ENCODE measurements at places on chromosomes 3 and 15.

DNA sequence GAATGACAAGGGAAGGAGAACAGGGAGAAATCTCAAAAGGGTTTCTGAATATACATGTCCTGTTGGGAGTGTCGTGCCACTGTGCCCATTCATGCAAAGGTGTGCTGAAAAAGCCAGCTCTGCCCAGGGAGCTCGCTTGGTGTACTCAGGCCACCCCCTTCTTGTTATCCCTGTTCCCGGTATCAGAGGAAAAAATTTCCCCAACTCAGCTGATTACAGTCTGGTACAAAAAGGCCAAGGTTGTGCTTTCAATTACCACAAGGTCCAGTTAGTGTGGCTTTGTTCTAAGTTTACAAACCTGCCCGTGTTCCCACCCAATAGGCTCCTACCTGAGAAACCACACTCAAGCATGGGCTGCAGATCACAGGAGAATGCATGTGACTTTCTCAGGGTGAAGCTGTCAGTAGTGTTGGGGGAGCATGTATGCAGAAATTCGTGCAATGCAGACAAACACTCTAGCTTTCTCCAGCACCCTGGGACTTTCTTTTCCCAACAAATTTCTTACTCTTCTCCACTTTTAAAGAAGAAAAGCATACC lies 648.5 kb downstream of the NR2F2 start:
- DNase-seq: no peak

DNA sequence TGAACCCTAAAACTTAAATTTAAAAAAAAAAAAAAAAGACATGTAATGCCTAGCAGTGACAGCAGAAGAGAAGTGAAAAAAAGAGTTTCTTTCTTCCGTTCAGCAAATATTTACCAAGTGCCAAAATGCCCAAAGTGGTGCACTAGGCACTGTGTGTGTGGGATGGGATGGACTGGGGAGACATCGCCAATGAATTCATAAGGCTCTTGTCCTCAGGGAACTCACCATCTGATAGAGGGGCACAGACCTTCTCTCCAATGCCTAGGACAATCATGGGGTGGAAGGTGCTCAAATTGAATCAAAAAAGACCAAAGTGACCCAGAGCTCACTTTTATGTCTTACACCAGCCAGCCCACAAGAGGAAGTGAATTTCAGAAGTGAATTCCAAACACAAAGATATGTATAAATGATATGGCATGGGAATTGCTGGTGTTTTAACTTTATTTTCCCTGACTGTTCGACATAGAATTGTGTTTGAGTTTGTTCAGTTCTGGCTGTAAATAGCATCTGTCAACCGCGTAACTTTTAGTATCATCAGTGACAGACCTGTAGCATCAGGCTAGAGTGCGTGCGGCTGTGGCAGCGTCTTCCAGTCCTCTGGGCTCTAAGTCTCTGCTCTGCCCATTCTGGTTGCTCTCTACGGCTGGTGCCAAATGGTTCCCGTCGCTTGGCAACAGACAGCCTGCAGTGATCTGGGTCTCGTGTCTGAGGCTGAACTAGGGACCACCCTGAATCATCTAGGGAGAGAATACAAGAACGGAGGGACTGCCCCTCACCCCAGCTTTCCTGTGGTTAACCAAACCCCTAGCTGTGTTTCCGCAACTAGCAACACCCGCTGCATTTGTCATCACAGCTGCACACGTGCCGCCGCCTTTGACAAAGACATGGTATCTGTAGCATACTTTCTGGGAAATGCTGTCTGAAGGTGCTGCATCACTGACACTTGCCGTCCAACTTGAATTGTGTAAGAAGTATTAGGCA lies 154.0 kb upstream of the THBS1 start:
- DNase-seq: peak; percentile 54

DNA sequence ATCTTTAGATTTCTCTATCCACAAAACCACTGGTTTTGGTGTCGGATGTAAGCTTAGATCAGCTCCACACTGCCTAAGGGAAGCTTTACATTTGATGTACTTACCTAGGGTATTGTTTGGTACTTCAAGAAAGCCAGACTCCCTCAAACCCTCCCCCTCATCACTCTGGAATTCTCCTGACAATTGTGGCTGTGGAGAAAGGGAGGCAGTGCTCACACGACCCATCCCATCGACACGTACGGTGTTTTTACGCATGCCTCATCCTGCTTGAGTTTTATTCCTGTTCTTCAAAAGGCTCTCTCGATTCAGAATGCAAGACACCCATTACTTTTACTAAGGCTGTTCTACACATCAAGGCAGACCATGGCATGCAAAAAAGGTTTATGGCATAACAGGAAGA lies 67.3 kb upstream of the ONECUT1 start:
- no peak for DNase-seq

DNA sequence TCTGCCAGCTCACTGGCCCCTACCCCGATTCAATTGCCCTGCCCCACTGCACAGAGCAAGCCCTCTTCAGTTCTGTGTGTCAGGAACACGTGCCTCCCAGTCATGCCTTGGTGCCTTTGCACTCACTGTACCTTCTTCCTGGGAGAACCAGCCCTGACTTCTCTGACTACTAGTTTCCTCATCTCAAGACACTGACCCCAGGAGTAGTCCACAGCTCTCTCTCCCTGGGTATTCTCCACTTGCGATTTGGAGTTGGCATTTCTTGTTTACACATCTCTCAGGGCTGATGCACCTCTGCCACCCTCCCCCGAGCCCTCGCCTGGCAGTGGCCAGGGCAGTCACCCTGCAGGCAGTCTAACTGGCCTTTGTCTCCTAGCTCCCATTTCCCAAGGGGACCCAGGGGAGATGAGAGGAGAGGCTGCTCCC lies 5.7 kb downstream of the CISH start:
- DNase-seq: no peak
